ENCODE measurements at places on chromosomes 6 and 20. TPM values are rescaled to one million over a fixed set of nuclear protein-coding genes. Genes with fewer than 3 reads are reported as not detected.

The RNF8 gene
- 42.8 TPM for polyA plus RNA-seq

The SLC35D3 gene
- 2.3 TPM for polyA plus RNA-seq

The POLR3F gene
- 18.4 TPM for polyA plus RNA-seq

The LTA gene
- 0.52 TPM for polyA plus RNA-seq

DNA sequence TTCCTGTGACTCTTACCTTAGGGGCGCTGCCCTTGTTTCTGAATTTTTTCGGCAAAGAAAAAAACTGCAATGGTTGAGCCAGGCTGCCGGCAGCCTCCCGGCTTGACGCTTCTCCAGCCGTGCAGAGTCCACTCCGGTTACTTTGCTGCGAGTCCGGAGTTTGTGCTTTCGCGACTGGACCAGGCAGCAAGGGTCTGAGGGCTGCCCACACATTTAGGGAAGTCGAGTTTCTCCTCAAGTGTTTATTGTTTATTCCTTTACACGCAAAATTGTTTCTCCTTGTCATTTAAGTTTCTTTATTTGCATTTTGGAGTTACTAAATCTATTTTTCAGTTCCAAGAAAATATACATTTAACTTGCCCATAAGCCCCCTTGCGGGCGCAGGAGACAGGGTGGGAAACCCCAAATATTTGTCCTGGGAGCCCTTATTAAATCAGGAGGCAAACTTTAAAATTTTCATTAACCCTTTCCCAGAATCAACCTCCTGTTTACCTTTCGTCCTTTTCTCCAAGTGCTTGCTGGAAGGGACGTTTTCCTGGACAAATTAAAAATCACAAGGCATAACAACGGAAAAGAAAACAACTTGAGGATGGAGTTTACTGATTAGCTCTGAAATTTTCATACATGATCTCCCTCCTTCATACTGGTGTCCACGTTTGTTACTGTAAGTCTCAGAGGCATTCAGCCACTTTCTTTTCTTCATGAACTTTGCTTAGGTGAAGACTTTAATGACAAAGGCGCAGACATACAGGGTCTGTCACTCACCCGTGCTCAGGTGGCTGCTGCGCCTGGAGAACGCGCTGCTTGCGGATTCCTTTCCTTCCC, 1.7 kb upstream of the PDE10A start:
- DNase-seq = no peak

DNA sequence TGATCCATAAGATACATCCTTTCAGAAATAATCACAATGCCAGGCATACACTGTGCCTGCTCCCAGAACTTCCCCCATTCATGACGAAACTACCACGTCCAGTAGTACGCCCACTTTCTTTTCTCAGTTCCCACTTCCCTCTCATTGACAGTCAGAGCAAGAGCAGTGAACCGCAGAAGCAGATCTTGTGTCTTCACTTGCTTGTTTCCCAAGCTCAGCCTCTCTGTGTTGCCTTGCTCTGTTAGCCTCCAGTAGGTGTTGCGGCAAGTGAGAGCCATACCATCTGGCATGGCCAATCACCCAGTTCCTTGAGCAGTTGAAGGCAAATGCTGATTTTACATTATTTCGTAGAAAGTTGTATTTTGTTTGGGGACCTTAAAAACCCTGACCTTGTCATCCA, 11.7 kb downstream of the UST start:
- DNase-seq = no peak

- no peak for DNase-seq
These were observed 7.0 kb downstream of the IL22RA2 start for GRCh38 chr6:137166247-137167098.

The LINC00237 gene
- polyA plus RNA-seq = not detected

DNA sequence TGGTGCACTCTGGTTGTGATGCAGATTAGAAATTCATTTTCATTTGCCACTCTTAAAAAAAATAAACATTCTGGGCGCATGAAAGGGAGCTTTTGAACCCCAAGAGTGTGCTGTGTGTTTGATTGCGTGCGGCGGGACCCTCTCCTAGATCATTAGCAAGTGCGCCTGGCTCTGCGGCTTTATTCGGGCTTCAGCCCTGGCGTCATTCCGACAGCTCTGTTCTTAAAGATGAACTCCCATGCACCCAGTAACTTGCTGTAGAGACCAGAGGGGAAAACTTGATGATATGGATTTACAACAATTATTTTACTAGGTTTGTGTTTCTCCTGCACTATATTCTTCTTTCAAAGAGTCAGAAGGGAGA, 48.9 kb upstream of the ARMC2 start:
- no peak for DNase-seq

GRCh38 chr6:71222671-71223070, 65.9 kb upstream of the OGFRL1 start:
- DNase-seq = no peak

DNA sequence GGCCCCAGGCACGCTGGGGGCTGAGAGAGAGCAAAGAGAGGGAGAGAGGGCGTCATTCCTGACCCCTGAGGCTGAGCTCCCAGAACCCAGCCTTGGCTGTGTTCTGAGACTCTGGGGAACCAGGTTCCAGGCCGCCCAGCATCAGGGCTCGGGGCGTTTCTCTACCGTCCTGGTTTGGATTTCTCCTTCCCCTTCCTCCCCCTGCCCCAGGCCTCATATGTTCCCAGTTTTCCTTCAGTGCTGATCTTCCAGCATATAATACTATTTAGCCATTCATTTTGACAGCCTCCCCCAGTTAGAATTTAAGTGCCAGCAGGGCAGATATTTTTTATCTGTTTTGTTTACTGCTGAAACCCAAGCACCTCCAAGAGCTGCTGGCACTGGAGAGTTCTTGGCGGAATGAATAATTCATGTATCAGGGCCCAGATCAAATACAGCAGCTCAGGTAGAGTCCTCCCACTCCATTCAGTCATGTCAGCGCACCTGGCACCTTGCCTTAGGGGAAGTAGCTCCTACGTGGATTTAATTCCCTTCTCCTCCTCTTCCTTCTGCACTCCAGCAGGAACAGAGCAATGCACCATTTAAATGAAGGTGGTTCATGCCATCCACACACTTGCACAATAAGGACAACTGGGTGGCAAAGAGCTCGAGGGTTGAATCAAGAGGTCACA, 23.4 kb upstream of the FRMD1 start:
- peak; percentile 21 for DNase-seq

GRCh38 chr20:18005170-18005989, 36.6 kb downstream of the MGME1 start:
- DNase-seq = no peak

DNA sequence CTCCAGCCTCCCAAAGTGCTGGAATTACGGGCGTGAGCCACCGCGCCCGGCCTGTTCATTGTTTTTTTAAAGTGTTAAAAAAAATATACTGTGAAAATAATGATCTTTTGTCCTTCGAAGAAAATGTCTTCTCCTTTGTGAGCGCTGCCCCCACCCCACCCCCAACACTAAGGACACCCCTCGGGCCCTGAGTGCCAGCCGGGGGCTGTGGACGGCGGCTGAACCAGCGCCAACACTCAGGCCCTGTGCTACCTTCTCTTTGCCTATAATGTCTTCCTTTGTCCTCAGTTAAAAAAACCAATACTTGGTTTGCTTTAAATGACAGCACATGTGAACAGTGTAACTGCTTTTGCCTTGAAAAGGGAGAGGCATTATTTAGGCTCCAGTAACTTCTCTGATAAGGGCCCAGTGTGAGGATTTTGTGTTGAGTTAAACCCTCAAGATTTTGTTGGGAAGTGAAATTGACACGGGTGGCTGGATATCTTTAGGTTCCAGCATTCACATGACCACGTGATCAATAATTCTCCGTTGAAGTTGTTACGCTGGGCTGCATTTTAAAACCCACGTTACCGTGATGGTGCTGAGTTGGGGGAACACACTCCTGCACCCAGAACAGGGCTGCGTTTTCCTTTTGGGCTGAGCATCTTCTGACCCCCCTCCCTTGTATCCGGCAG, 9.5 kb upstream of the ADRM1 start:
- DNase-seq = no peak

GRCh38 chr6:45609141-45609638, 231.5 kb upstream of the SUPT3H start:
- DNase-seq = no peak

The SLPI gene
- polyA plus RNA-seq = 7.9 TPM

- no peak for DNase-seq
These were observed 45.9 kb upstream of the MAP3K4 start for GRCh38 chr6:160945516-160946177.

The ZFP64 gene
- polyA plus RNA-seq = 21.6 TPM

- no peak for DNase-seq
These were observed 6.7 kb downstream of the RAET1E start for GRCh38 chr6:149891259-149891658.

- DNase-seq = no peak
These were observed 184.2 kb upstream of the BMP2 start for GRCh38 chr20:6583134-6583738.

The POM121L2 gene
- polyA plus RNA-seq = 0.05 TPM

DNA sequence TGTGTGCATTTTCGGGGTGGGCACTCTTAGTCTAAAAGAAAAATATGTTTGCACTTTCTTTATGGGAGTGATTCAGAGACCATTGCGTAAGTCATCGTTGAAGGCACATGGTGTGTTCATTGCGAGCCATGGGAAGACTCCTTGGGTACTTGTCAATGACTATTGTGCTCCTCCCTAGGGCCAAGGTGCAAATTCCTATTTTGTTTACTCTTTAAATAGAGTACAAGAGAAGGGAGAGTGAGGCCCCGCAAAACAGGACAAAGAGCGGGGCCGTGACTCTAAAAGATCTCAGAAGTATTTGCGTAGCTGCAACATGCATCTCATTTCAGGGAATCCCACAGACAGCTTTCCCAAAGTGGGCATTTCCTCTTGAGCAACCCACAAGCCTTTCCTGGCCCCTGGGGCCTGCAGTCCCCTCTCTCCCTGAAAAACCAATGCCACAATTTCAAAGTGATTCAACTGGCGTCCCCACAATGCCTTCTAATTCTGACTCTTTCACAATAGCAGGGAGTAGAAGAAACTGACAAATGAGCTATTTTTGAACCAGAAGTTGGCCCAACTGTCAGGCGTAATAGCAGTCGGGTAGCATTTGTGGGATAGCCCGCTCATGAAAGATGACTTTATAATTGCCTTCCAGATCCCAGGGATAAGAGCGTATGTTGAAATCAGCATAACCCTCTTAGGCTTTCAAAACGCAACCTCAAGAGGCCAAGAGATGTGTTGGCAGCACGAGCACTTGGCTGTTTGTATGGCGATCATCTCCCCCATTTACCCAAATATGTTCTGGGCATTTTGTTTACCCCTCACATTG, 277.9 kb upstream of the BMP2 start:
- DNase-seq = peak; percentile 80

- DNase-seq = no peak
These were observed 48.3 kb upstream of the SLC22A23 start for GRCh38 chr6:3504938-3505805.

DNA sequence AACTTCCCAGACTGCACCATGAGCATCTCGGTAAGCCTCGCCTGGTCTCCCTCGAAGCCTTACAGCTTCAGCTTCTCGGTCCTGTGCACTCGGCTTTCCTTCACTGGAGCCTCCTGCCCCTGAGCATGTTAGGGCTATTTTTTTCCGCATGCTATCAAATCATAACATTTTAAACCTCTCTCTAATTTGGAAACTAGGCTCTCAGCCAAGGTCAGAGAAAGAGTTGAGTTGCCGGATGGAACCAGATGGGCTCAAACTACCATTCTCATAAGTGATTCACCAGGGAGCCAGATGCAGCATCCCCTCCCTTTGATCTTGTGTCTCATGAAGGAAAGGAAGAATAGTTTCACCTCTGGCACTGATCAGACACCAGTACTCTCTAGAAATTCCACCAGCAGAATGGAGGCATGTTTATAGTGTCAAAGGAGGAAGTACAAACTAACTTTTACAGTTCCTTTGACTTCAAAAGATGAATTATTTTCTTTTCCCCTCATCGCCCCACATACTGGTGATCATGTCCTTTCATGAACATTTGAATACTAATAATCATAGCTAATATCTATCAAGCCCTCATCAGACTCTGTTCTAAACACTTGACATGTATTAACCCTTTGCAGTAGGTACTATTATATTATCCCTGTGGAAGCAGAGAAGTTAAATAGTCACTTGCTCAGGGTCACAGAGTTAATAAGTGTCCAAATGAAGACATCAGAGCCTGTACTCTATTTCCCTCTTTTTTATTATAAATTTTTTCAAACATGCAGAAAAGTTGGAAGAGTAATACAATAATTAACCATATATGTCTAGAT, 46.7 kb downstream of the MAP1LC3A start:
- peak; percentile 16 for DNase-seq

- DNase-seq = no peak
These were observed 79.4 kb downstream of the FOXC1 start for GRCh38 chr6:1689141-1689540.

- DNase-seq = no peak
These were observed 7.6 kb upstream of the SYNDIG1 start for GRCh38 chr20:24461848-24462247.

DNA sequence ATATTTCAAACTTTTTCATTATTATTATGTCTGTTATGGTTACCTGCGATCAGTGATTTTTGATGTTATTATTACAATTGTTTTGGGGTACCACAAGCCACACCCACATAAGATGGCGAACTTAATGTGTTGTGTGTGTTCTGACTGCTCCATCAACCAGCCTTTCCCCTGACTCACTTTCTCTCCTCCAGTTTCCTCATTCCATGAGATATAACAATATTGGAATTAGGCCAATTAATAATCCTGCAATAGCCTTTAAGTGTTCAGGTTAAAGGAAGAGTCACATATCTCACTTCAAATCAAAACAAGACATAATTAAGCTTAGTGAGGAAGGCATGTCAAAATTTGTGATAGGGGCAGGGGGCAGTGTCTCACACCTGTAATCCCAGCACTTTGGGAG, 16.3 kb upstream of the POPDC3 start:
- DNase-seq = no peak

The NNAT gene
- polyA plus RNA-seq = 44.2 TPM

The KHDC1L gene
- 0.69 TPM for polyA plus RNA-seq

The RIPOR3 gene
- polyA plus RNA-seq = 3.0 TPM

- no peak for DNase-seq
These were observed 267.7 kb downstream of the FARS2 start for GRCh38 chr6:5529015-5529414.

The ZDHHC14 gene
- 25.6 TPM for polyA plus RNA-seq

- DNase-seq = no peak
These were observed 86.1 kb upstream of the EZR start for GRCh38 chr6:158905277-158905676.

The TAGAP gene
- 1.3 TPM for polyA plus RNA-seq

DNA sequence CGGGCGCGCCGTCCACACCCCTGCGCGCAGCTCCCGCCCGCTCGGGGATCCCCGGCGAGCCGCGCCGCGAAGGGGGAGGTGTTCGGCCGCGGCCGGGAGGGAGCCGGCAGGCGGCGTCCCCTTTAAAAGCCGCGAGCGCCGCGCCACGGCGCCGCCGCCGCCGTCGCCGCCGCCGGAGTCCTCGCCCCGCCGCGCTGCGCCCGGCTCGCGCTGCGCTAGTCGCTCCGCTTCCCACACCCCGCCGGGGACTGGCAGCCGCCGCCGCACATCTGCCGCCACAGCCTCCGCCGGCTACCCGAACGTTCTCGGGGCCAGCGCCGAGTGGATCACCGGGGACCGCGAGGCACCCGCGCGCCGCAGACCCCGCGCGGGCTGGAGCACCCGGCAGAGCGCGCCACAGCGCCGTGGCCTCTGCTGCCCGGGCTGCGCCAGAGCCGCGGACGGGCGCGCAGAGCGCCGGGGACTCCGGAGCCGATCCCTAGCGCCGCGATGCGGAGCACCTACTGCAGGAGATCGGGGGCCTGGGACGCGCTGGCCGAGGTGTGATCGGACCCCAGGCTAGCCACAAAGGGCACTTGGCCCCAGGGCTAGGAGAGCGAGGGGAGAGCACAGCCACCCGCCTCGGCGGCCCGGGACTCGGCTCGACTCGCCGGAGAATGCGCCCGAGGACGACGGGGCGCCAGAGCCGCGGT, at the start of gene BMP2:
BMP2 (plus strand) TSS at position 151 of the 692 bp plus-strand sequence. CDS start 2,441 bp downstream, outside the sequence.
- peak; percentile 70 for DNase-seq
